ENCODE measurements at places on chromosomes 1 and 21. TPM values are rescaled to one million over a fixed set of nuclear protein-coding genes. Genes with fewer than 3 reads are reported as not detected.
A peak's percentile ranks its signal among the peaks of the same experiment; 100 is the strongest.

GRCh38 chr1:23964790-23965740, 5.4 kb downstream of the PNRC2 start:
- DNase-seq: no peak

DNA sequence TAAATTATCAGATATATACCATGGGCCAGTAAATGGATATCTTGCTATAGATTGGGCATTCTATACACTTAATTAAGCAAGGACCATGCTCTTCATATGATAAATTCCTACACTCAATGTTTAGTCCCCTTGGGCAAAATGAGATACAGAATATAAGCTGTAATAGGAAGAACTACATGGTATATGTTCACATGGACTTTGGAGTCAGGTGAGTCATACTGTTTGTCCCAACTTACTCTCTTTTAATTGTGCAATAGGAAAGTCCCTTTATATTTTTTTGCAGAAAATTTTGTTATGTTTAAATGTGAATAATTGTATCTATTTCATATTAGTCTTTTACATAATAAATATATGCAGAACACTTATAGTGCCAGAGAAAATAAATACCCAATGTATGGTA, 820.2 kb upstream of the ADAMTS5 start:
- DNase-seq: no peak

DNA sequence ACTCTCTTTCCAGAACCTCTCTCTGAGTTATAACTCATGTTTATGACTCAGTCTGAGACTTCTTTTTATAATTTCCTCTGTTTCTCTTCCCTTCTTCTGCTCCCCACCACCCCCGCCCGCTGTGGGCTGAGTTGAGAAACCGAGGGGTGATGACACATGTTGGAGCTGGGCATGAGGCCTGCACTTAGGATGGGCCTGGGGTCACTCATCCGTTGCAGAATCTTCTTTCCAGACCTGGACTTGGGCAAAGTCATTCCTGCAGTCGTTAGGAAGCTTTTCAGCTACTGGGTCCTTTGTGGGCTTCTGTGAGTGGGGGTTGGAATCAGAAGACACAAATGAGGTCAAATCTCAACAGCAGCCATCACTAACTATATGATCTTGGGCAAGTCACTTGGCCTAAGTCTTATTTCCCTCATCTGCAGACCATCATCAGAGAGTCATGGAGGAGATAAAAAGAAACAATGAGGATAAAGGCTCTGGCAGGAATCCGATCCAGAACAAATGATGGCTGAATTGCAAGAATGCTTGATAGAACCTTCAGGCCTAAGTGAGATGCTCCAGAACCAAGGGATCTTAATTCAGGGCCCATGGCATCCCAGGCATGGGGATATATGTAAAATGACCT, 53.4 kb downstream of the RPS6KA1 start:
- DNase-seq: peak; percentile 84

DNA sequence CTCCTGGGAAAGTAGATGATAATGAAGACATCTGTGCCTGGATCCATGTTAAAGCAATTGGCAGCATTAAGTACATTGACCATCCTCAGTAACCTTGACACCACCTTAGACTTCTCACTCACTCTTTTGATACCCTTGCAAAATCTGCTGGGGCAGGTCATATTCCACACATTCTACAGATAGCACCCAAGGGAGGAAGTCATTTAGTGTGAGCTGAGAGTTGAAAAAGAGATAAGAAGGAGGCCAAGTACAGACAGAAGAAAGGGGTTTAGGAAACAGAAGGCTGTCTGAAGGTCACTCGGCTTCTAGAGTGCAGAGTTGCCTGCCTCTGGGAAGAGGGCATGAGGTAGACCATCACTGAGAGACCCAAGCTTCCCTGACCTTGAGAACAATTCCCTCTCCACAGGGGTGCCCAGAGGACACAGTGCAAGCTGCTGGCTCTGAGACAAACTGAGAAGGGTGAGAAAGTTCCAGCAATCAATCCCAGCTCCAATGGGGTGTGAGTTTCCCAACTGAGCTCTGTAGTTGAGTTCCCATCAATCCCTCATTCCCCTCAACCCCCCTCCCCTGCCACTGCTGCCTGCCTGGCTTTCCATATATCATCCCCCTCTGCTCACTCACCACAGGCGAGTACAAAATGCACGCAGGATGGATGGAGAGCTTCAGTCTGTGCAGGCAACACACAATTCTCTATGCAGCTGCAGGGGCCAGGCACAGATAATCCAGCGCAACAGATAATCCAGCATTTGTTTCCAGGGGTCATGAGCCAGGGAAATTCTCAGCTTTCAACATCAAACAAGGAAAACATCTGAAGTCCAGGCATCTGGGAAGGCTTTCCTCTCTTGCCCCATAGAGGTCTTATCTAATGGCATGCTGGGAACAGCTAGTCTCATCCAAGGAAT, 7.4 kb upstream of the MOB3C start:
- no peak for DNase-seq

DNA sequence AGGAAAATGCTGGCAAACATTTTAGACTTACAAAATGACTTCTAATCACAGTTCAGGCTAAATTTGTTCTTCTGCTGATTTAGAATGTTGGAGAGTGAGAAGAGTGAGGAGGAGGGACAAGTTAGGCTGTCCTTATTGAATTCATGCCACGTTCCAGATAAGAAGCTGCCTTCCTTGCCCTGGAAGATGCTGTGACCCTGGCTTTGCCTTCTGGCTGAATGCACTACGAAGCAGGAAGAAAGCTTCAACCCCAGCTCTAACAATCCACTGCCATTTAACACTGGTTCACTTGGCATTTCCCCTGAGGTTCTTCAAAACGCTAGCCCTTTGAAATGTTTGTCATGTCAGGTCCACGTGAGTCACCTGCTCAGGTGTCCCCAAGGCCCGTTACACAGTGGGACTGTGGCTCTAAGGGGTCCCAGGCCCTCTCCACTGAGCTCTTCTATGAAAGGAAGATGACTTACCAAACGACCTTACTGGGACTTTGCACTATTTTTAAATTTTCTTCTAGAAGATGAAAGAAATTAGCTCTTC, 30.0 kb upstream of the LRRC8C start:
- DNase-seq: no peak

- DNase-seq: no peak
Measured at GRCh38 chr1:98104289-98104688, 183.5 kb upstream of the DPYD start.

DNA sequence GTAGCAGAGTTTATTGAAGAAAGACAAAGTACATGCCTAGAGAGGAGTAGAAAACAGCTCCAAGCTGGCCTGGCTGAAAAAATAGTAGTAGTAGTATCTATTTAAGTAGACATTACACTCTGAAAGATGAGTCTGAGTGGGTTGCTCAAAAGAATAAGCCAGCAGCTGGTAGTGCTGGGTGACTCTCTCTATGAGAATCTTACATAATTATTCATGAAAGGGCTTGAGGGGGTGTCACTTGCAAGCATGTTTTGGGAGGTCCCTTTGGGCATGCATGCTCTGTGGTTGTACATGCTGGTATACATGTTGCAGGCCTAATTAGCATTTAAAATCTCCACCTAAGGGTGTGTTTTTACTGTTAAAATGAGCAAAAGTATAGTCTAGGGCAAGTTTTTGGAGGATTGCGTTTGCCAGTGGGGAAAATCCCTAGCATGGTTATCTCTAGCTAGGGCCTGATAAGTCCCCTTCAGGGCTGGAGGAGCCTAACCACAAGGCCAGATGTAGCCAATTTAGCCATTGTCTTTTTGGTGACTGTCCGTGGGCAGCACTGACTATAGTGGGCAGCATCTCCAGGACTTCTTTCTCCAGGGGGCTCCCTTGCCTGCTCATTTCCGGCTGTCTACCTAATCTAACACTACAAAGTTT, 11.0 kb upstream of the FCGR2A start:
- no peak for DNase-seq

DNA sequence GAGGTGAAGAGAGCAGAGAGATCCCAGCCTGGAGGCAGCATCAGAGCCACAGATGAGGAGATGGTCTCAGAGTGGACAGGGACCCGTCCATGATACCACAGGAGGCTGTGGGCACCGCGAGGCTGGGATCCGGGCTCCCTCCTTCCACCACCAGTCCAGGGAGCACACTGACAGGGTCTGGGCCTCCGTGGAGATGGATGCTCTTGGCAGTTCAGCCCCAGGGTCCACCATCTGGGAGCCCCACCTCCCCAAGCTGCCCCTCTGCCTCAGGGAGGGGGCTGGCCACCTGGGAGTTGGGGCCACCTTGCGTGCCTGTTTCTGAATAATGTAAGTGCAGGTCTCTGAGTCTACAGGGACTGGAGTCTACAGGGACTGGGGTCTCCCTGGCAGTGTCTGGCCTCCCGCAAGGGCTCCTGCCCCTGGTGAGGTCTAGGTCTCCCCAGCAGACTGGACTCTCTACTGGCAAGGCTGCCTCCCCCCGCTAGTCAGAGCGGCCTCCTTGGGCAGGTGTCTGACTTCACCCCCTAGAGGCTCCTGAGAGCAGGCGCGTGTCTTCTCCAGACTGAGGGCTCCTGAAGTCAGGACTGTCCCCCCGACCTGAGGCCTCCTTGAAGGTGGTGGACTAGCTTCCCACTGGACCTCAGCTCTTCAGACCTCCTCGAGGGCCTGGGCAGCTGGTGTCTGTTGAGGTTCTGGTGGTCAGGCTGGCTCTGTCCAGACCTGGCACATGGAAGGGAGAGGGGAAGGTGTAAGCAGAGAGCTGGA, 218.5 kb downstream of the PTPRU start:
- DNase-seq: no peak

DNA sequence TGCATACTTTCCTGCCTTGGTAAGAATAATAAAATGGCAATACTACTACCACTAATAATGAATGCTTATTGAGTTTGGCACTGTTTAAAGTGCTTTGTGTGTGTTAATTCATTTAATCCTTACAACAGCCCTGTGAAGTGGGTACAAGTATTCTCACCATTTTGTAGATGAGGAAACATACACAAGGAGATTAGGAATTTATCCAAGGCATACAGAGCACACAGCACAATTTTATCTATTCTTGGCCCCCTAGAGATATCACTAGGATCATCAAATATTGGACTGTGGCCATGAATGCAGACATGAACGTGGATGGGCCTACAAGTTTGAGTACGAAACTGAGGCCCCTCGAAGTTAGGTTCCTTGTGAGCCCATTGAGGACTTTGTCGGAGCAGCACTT, 39.5 kb downstream of the TENT5C start:
- peak; percentile 0 for DNase-seq

DNA sequence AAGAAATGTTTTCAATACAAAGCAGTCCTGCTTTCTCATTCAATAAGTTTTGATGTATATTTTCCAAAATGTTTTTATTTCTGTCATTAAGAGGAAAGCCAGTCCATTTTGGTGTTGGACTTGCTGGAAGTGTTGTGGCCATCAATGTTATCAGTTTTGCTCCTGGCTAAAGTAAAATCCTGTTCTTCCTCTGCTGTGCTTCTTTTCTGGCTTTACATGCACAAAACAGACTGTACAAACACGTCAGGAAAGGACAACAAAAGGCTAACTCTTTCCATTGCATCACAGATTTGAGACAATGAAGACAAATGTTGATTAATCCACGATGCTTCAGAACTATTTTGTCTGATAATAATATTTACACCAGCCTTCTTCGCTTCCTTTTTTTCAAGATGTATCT, 735.4 kb downstream of the LTN1 start:
- no peak for DNase-seq

DNA sequence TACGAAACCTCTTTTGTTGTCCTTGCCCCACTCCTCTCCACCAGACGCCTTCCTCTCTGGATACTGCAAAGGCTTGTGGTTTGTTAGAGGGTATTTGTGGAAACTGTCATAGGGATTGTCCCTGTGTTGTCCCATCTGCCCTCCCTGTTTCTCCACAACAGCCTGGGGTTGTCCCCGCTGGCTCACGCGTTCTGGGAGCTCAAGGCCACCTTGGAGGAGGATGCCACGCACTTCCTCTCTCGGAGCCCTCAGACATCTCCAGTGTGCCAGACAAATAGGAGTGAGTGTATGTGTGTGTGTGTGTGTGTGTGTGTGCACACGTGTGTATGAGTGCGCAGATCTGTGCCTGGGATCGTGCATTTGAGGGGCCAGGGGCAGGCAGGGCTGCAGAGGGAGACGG, 37.6 kb upstream of the IL19 start:
- no peak for DNase-seq

DNA sequence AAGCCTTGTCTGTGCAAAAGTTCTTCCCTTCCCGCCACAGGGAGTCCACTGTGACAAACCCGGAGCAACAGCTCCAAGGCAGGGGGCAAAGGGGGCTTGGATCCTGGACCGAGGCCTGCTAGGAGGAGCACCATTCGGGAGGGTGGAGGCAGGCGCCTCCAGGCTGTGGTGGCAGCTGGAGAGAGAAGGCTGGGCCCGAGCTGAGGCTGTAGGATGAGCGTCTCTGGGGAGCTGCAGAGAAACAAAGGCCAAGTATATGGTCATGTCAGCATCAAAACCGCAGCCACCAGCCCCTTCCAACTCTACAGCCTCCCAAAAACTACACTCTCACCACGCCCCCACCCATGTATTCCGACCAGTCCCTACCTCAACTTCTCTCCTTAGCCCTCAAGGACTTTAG, 579 bp downstream of the SH3BP5L start:
- no peak for DNase-seq

DNA sequence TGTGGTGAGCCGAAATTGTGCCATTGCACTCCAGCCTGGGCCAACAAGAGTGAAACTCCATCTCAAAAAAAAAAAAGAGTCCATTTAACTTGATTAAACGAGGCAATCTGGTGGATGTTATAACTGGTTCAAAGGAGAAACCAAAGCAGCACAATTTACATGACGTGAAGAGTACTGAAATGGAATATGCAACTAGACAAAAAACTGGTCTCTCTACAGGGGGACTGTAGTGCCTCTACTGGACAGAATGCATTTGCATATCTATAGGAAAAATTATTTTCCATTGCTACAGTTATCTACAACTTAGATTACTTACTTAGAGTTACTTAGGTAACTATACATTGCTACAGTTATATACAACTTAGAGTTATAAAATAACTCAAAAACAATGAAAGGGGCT, 2.7 kb upstream of the CAPN2 start:
- DNase-seq: no peak

- DNase-seq: no peak
Measured at GRCh38 chr21:32886339-32886738, 114.8 kb upstream of the PAXBP1 start.

DNA sequence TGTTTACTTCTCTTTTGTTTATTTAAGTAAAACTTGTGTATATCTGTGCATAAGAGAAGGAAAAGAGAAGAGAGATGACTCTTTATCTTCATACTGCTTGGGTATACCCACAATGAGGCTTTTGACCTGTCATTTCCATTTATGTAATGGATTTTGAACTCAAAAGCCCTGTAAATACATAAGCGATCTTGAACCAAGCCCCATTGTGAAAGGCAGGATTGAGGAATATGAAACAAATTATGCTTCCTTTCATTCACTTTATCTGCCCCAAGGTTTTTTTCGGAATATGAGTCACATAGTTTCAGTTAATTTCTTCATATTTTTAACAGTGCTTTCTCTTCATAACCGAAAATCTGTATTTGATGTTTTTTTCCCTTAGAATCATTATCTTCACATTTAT, 21.4 kb downstream of the CNST start:
- DNase-seq: no peak

SELENBP1 gene
- 50.4 TPM for total RNA-seq

DHRS3 gene
- total RNA-seq: 107 TPM

S100A8 gene
- 123 TPM for total RNA-seq

OR2W3 gene
- 0.33 TPM for total RNA-seq

NUP210L gene
- total RNA-seq: 0.05 TPM

UBL4B gene
- not detected for total RNA-seq

ALG14 gene
- total RNA-seq: 6.1 TPM

CLCNKA gene
- total RNA-seq: 0.90 TPM
